ENCODE measurements at places on chromosomes 13 and 19.

GRCh38 chr19:53132141-53132991 is at the start of gene ZNF415:
Gene ZNF415, minus strand, starts transcription at chr19:53132910. Its CDS starts 10,234 bp downstream, at chr19:53122676.
- DNase-seq, result peak; percentile 10

DNA sequence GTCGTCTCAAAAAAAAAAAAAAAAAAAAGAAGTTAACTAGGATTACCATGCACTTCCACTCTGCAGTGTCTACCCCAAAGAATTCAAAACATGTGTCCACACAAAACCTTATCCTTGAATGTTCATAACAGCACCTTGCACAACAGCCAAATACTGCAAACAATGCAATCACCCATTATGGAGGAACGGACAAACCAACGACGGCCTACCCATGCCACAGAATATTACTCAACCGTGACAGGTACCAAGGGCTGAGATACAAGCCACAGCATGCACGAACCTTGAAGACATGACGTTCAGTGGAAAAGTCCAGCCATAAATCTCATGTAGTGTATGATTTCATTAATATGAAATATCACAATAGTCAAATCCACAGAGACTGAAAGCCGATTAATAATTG is 3.0 kb upstream of the SHISA7 start:
- DNase-seq, result no peak

- DNase-seq, result no peak
Measured at GRCh38 chr13:46195016-46195415, 13.0 kb upstream of the LCP1 start.

GRCh38 chr13:29925457-29926097 is 75.2 kb upstream of the UBL3 start:
- DNase-seq, result no peak

DNA sequence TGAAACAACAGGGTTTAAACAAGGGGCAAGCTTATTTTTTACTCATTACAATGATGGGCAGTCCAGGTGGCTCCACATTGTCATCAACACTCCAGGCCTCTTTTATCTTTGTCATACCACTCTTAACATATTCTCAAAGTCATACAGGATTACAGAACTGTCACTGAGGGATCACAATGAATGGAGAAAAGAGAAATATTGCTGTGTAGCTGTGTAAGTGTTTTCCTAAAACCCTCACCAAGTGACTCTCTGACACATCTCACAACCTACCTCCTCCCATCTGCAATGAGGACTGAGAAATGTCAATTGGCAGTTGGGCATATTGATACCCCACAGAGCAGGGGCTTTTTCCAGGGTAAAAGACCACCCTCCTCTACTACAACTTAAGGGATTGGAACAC is 562.1 kb downstream of the TBC1D4 start:
- DNase-seq, result no peak

- DNase-seq, result peak; percentile 48
Measured at GRCh38 chr19:35557539-35558399, 5.7 kb downstream of the ATP4A start.

DNA sequence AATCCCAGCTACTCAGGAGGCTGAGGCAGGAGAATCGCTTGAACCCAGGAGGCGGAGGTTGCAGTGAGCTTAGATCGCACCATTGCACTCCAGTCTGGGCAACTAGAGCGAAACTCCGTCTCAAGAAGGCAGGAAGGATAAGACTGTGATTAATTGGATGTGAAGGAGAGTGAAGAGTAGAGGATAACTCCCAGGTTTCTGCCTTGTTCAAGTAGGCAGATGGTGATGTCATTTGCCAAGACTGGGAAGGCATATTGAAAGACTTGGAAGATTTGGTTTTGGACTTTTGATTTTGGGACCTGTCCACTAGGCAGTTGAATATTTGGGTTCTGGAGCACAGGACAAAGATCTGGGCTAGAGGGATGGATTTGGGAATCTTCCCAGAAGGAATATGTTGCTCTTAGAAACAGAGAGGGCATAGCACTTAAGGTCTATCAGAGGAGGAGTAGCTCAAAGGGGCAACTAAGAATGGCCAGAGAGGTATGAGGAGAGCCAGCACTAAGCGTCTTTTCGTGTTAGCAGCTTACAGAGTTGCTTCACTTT is 20.0 kb downstream of the GARRE1 start:
- DNase-seq, result no peak

- DNase-seq, result no peak
Measured at GRCh38 chr19:43625918-43626579, 6.6 kb upstream of the ZNF428 start.

DNA sequence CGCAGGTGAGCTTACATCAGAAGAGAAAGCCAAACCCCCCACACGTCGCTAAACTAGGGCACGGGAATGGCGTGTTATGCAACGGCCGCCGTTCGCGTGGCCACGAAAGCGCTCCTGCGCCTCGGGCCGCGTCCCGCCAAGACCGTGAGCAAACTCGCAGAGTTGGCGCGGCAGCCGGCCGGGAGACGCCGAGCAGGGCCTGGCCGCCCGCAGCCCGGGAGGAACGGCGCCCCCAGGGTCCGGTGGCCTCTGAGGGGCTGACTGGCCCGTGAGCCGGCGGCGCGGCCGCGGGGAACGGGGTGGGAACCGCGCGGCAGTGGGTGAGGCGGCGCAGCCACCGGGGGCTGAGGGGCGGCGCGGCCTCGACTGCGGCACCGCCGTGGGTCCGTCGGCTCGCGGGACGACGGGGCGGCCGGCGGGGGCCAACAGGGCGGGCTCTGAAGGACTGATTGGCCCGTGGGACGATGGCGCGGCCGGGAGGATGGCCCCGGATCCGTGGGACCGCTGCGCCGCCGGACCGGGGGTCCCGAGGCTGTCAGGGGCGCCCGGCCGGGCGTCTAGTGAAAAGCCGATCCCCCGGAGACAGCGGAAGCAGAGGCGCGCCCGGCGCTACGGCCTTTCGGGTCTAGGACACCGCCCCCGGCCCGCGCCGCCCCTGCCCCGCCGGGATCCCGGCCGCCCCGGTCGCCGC is 903 bp downstream of the LATS2 start:
- DNase-seq, result no peak

DNA sequence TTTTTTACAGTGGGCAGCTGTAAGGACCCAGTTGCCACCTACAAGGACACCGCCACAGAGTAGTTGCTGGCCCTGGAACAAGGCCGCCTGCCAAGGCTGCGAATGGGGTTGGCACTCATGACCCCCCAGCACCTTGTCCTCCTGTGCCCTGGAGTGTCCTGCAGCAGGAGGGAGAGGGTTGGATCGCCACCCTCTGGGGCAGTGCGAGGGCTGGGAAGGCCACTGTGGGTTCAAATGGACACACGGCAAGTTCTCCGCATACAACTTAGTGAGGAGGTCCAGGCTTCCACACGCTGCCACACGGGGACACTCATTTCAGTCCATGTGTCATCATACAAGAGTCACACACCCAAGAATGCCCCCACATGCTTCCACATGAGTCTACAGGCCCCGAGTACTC is 978 bp downstream of the KLK8 start:
- DNase-seq, result no peak

DNA sequence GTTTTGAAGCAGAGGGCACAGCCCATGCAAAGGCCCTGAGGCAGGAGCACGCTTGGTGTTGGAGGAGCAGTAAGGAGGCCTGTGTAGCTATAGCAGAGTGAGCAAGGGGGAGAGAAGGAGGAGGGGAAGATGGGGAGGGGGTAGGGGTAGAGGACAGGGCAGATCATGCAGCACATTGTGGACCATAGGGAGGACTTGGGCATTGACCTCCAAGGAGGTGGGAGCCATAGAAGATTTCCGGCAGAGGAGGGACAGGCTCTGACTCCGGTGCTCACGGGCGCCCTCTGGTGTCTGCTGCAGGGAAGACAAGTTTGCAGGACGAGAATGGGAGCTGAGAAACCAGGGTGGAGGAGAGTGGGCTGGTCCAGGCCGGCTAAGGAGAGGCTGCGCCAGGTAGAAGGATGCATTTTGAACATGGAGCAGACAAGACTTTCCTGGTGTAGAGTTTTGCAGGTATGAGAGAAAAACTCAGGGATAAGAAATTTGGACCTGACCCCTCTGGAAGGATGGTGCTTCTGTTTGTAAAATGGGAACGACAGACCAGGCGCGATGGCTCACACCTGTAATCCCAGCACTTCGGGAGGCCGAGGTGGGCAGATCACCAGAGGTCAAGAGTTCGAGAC is 13.7 kb upstream of the CREB3L3 start:
- DNase-seq, result peak; percentile 71

GRCh38 chr19:8204961-8205360 is 4.2 kb upstream of the CERS4 start:
- no peak for DNase-seq

DNA sequence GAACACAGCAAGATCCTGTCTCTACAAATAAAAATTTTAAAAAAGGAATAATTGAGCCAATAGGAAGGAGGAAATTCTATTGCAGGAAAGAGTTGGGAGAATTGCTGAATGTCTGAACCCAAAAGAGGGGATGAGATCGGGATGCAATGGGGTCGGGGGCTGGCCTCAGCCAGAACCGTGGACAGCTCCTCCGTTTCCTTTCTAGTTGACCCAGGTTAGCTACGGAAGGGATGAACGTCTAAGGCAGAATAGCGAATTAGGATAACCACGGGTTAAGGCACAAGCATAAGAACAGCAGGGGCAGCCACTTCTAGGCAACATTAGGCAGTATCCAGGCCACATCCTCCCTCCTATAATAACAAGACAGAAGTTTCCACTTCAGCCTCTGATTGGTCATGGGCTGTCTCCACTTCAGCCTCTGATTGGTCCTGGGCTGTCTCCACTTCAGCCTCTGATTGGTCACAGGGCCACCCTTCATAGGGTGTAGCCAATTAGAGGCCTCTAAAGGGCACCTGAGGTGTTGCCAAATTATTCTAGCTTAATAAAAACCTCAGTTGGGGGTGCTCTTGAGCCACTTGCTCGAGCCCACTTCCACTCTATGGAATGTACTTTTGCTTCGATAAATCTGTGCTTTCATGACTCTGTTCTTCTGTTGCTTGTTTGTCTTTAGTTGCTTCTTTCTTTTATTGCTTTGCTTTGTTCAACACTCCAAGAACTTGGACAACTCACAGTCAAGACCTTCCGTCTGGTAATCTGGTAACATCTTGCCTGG is 24.9 kb upstream of the TPM4 start:
- DNase-seq, result peak; percentile 57

GRCh38 chr13:29718694-29719093 is 123.2 kb upstream of the SLC7A1 start:
- DNase-seq, result no peak

DNA sequence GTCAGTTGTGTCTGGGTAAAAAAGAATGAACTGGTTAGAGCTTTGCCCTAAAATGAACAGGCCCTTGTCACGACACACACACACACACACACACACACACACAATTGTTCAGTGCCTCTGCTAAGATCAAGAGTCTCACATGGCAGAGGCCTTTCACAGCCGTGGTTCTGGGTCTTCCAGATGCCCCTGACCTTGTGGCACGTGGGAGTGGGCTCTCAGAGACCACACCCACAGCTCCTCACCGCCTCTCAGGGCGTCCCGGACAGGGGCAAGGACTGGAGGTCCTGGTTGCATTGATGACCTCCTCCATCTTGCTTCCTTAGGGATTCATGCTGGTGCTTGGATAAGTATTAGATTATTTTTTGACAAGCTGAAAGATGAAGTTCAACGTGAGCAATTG is 101.0 kb downstream of the HSPH1 start:
- no peak for DNase-seq

DNA sequence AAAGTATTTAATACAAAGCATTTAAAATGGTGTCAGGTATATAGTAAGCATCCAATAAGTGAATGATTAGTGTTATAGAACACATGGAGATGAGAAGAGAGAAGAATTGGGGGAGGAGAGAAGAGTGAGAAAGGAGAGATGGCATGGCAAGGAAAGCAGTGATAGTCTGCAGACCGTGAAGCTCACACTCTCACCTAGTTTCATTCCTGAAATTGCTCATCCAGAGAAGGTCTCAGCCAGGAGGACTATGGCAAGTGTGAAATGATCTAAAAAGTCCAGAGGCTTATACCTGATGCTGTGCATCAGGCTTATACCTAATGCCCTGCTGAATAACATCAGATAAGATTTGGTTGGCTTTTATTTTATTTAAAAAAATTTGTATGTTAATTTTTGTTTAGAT is 351.6 kb upstream of the KLF12 start:
- DNase-seq, result no peak

DNA sequence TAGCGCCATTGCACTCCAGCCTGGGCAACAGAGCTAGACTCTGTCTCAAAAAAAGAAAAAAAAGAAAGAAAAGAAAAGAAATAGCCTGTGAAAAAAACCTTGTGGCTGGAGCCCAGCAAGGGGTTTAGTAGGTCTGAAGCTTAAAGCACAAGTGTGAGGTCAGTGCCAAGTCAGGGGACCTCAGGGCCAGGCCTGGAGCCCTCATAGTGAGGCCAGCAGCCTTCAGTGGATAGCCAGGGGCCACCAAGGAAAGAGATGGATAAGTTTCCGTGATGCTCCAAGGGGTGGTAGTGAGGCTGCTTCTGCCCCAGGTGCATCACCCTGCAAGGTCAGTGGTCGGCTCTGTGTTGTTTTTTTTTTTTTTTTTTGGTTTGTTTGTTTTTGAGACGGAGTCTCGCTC is 12.9 kb downstream of the TINCR start:
- DNase-seq, result no peak

GRCh38 chr13:77696006-77696878 is 1.2 kb upstream of the SLAIN1 start:
- peak; percentile 29 for DNase-seq

- no peak for DNase-seq
Measured at GRCh38 chr19:12880551-12881171, 588 bp downstream of the DNASE2 start.

- no peak for DNase-seq
Measured at GRCh38 chr13:34721631-34722595, 220.2 kb upstream of the NBEA start.

GRCh38 chr13:51523082-51523518 is 61.2 kb upstream of the WDFY2 start:
- no peak for DNase-seq

GRCh38 chr13:40377783-40378182 is 288.7 kb downstream of the FOXO1 start:
- no peak for DNase-seq

DNA sequence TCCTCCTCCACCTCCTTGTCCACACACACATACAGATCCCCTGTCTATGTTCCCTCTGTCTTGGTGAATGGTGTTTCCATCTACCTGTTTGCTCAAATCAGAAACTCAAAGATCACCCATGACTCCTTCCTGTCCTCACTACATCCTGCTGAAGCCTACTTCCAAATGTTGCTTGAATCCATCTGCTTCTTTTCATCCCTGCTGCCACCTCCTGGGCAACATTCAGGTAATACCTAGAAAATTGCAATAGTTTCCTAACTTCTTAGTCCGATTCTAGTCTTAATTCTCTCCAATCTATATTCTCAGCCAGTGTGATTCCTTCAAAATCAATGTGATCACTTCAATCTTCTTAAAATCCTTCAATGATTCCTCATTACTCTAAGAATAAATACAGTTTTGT is 155.5 kb upstream of the STARD13 start:
- DNase-seq, result no peak

- peak; percentile 89 for DNase-seq
Measured at GRCh38 chr19:4342615-4343369, 570 bp upstream of the MPND start.

GRCh38 chr13:19685437-19685836 is 52.0 kb downstream of the MPHOSPH8 start:
- no peak for DNase-seq

Measured in T-helper 1 cell (primary cell).